ENCODE measurements at places on chromosomes 5 and 9.

DNA sequence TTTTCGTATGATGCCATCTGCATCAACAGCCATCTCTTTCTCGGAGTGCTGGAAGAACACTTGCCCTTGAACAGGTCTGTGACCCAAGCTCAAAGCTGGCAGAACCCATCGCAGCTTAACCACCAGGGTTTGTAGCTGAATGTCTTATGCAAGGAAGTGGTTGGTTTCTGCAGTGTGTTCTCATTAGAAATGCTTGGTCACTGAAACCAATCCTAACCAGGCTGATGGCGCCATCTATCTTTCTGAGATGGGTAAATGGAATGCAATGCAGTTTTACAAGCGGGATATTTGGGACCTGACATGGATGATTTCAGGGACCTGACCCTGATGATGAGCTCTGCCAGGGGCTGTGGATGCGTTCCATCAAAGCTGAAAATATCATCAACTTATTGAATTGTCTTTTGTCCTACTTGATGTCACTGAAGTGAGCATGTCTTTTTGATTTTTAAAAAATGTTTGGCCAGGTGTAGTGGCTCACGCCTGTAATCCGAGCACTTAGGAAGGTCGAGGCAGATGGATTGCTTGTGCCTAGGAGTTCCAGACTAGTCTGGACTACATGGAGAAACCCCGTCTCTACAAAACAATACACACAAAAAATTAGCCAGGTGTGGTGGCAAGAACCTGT lies 28.7 kb downstream of the DMRT3 start:
- DNase-seq = peak; percentile 50

DNA sequence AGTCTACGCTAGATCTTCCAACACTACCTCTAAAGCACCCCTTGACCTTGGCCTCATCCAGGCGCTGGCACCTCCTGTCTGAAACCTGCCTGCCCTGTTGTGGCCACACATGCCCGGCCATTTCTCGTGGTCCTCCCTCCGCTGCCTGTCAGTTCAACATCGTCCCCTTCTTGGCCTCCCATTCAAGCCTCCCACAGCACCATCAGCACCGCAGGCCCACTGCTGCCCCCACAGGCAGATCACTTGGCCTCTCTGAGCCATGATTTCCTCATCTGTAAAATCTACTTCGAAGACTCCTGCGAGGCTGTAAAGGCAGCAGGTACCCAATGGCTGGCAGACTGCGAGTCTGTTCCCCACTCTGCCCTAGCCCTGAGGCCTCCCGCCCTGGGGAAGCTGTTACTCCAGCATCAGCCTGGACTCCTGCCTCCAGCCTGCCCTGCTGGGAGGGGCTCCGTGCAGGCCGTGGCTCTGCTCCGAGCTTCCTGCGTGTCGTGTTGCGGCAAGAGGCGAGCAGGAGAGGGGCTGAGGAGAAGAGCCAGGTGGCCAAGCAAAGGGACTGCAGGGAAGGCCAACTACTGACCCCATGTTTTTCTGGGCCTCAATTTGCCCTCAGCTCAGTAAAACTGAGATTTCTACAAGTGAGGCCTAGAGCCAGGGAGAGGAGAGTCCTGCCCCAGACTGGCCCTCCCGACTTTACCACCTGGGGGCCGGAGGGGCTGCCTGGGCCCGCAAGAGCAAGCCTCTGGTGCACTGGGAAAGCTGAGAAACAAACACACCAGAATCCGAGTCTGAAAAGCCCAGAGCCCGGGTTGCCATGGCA lies 70.5 kb upstream of the LRRTM2 start:
- no peak for DNase-seq

DNA sequence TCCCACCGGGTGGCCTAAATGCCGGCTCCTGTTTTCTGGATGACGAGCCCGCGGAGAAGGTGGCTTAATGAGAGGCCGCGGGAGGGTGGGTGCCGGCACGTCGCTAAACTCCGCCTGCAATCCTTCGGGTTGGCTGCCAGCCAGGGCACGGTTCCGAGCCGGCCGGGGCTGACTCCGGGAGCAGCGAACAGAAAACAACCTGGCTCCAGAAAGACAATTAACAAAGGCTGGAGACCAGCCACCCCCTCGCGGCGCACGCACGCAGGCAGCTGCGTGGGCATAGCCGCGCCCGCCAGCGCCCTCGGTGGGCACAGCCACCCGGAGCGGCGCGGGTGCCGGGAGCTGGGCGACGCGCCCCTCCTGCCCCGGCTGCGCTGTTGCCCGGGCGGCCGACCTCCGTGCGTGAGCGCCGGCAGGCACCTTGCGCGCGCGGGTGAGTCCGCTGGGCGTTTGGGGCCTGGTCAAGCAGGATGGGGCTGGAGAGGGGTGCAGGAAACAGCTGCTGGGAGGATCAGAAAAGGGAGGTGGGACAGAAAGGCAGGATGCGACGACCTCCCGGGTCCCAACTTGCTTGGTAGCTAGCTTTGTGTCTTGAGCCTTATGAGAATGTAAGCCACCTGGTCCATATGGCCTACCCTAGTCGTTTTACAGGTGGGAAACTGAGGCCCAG lies at the start of gene ARHGEF37:
ARHGEF37 (plus strand) TSS at position 307 of the 670 bp plus-strand sequence. CDS start 16,272 bp downstream, outside the sequence.
- DNase-seq = peak; percentile 43

- no peak for DNase-seq
Observed at GRCh38 chr9:115071176-115071575, 46.8 kb downstream of the TNC start.

- DNase-seq = no peak
Observed at GRCh38 chr5:128259607-128260021, 176.0 kb downstream of the SLC12A2 start.

DNA sequence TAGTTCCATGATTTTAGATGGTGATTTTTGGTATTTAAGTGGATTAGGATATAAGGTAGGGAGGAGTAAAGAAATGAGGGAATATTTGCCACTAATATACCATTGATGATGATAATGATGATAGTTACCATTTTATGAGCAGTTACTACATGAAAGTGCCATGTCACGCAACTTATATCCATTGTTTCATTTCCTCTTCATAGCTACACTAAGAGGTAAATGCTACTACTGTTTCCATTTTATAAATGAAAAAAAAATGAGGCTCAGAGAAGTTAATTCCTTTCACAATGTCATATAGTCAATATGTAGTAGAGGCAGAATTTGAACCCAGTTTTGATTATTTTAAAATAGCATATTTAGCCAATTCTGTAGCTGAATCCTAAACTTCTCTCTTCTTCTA lies 112.2 kb upstream of the ADRA1B start:
- DNase-seq = no peak

All from NCI-H1417 (cell line).